Vagina (tissue), 2 donors: ENCODE measurements at places on chromosomes 3 and 15. TPM values are rescaled to one million over a fixed set of nuclear protein-coding genes. Genes with fewer than 3 reads are reported as not detected.

- DNase-seq, result no peak
These were observed 294.4 kb upstream of the SLCO3A1 start for GRCh38 chr15:91559066-91559465.

GRCh38 chr3:69500604-69501003 lies 114.7 kb upstream of the FRMD4B start:
- DNase-seq, result no peak

DNA sequence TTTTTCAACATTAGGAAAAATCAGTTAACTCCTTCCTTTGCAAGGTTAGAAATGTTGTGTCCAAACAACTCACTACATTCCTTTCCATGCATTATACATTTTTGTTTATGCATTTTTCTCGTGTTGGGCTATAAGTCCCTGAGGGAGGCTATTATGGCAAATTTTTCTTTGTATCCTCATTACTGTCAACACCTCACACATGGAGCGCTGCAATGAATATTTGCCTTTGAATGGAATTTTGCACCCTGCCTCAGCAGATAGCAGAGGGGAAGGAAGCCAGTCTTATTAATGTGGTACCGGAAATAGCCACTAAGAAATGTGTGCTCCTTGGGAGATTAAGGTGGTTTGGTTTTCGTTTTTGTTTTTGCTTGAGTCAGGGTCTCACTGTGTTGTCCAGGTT lies 134.7 kb downstream of the THSD4 start:
- no peak for DNase-seq

Gene LXN
- total RNA-seq, result 22.6 TPM

Gene STRC
- total RNA-seq, result 0.74 TPM

GRCh38 chr3:12999147-13000140 lies 73.8 kb downstream of the IQSEC1 start:
- DNase-seq, result no peak
